A549 treated with CpdA at 1 μM for 4 hours (cell line): ENCODE measurements at places on chromosomes 11 and 22. TPM values are rescaled to one million over a fixed set of nuclear protein-coding genes. Genes with fewer than 3 reads are reported as not detected.

Gene BAD
- total RNA-seq = 72.9 to 105 TPM (median 99.7 TPM) in 5 replicates

Gene CDC45
- total RNA-seq = 24.1 to 27.9 TPM (median 24.8 TPM) in 5 replicates

Gene MS4A4E
- not detected in 5 replicates for total RNA-seq

Gene OR52E8
- total RNA-seq = not detected in 5 replicates

Gene TYMP
- 11.3 to 21.2 TPM (median 18.6 TPM) in 5 replicates for total RNA-seq

Gene JHY
- 3.1 to 4.2 TPM (median 3.4 TPM) in 5 replicates for total RNA-seq

Gene ADM2
- total RNA-seq = 0.49 to 0.87 TPM (median 0.50 TPM) in 5 replicates

Gene MIAT
- 0.27 to 1.0 TPM (median 0.40 TPM) in 5 replicates for total RNA-seq

Gene ART5
- total RNA-seq = 0.17 to 0.55 TPM (median 0.33 TPM) in 5 replicates

Gene FADS2
- total RNA-seq = 247 to 316 TPM (median 278 TPM) in 5 replicates

Gene BAIAP2L2
- total RNA-seq = 2.9 to 4.9 TPM (median 4.4 TPM) in 5 replicates

Gene MRPL16
- 61.8 to 69.9 TPM (median 64.3 TPM) in 5 replicates for total RNA-seq

Gene CALCA
- total RNA-seq = 0.03 TPM in 1 of 5 replicates, not detected in the others
